Stimulated activated CD8-positive, alpha-beta memory T cell treated with anti-CD3 and anti-CD28 coated beads, Interleukin-2, amount 100 ng/mL, for 1 hour (primary cell): ENCODE measurements at places on chromosomes 16 and 17.

DNA sequence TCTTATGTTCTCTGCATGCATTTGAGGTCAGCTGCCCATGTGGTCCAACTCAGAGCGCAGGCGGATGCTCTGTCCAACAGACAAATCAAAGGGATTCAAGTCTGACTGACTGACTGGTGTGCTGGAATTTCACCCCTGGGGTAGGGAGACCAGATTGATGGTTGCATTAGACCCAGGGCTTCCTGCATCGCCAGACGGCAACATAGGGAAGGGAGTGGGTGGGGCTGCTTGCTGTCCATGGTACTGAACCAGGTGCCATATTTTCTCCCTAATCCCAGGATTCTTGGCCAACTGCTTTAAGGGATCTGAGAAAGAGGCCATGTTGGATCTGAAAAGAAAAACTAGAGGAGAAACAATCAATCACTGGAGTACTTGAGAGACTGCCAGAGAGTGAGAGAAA is 332.0 kb downstream of the XYLT1 start:
- DNase-seq: no peak

GRCh38 chr17:54172985-54173316 is 350.2 kb downstream of the KIF2B start:
- DNase-seq: no peak

DNA sequence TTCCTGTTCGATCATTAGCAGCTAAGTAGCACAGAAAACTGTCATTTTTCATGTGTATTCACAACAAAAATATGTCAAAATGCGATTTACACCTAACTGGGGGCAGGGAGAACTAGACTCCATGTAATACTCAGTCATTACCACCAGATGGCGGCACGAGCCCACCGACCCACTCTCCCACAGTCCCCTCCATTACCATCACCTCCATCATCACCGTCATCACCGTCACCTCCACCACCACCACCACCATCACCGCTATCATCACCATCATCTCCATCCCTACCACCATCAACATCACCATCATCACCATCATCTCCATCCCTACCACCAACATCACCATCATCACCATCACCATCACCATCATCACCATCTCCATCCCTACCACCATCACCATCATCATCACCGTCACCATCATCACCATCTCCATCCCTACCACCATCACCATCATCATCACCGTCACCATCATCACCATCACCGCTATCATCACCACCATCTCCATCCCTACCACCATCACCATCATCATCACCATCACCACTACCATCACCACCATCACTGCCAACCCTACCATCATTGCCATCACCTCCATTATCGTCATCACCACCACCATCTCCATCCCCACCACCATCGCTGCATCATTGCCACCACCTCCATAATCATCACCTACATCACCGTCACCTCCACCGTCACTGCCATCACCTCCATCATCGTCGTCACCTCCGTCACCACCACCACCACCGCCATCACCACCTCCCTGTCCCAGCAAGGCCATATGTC is 14.4 kb downstream of the NDUFAF8 start:
- peak; percentile 29 for DNase-seq

DNA sequence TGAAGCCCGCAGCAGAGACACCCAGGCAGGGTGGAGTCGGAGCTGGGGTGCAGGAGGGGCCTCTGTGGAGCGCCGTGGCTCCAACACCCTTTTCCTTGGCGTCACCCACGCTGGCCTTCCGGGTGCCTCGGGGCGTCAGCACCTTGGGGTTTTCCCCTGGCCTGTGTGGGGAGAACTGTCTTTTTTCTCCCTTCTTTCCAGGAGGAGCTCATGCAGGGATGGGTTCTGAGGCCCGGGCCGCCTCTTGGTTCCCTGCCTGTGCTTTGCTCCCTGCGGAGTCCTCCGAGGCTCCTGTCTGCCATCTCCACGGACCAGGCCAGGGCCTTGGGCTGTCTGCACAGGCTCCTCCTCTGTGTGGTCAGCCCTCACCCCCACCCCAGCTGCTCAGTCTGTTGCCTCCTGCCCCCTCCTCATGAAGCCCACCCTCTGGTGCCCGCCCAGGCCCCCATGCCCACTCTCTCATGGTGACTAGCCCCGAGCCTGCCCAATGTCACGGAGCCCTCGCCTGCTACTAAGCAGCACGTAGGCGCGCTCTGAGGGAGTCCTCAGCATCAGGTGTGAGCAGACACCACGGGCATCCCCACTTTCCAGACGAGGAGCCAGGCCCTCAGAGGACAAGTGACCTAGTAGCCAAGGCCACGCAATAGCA is 5.0 kb downstream of the KATNB1 start:
- DNase-seq: no peak

DNA sequence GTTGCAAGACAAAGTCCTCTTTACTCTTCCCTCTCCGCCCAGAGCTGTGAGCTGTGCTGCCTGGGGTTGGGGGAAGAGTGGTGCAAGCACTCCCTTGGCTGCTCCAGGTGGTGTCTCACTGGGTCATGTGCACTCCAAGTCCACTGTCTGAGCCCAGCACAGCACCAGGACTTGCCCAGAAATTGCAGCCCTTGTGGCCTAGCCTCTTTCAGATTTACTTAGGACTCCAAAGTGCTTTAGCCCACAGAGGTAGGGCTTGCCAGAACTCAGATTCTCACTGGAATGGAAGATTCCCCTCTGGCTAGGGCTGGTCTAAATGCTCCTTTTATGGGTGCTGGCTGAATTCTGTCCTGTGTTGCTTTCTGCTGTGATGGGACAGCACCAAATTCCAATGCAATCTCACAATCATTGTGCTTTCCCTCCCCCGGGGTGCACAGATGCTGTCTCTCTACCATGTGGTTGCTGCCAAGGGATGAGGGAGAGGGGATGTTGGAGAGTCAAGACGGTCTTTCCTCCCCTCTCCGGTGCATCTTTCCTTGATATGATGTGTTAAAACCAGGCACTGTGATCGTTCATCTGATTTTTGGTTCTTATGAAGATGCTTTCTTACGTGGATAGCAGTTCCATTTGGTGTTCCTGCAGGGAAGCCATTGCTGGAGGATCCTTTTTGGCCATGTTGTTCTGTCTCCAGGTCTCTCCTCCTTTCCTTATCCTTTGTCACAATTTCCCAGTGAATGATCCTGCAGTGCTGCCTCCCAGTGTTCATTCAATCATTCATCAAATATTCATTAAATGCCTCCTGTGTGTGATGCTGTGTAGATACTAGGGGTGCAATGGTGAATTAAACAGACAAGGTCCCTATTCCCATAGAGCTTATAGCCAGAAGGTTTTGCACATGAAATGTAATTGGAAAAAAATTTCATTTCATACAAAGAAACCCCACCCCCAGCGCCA is 216.3 kb downstream of the SPECC1 start:
- no peak for DNase-seq

- DNase-seq: no peak
Observed at GRCh38 chr16:13014476-13014875, 113.1 kb downstream of the SHISA9 start.

DNA sequence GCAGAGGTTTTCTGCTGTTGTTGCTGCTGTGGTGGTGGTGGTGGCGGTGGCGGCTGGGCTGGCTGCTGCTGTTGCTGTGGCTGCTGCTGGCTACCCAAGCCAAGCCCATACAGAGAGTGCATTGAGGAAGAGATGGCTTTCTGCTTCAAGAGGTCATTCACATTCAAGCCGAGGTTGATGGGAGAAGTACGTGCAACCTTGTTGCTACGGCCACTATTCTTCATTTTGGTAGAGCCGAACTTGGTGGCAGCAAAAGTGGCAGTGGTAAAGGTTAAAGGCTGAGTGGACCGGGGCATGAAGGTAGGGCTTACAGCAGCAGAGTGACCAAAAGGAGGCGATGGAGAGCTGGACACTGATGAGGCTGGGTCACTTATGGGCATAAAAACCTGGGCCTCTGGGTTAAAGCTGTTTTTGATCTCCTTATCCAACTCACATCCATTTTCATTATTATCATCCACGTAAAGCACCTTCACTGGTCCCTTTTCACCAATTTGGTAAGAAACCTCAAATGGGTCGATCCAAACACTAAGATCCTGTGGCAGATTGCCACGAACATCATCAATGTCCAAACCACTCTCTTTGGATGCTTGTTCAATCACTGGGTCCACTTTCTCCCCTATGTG is 2.8 kb downstream of the TOB1 start:
- no peak for DNase-seq

- DNase-seq: no peak
Observed at GRCh38 chr17:49244839-49245238, 14.3 kb upstream of the PHOSPHO1 start.

DNA sequence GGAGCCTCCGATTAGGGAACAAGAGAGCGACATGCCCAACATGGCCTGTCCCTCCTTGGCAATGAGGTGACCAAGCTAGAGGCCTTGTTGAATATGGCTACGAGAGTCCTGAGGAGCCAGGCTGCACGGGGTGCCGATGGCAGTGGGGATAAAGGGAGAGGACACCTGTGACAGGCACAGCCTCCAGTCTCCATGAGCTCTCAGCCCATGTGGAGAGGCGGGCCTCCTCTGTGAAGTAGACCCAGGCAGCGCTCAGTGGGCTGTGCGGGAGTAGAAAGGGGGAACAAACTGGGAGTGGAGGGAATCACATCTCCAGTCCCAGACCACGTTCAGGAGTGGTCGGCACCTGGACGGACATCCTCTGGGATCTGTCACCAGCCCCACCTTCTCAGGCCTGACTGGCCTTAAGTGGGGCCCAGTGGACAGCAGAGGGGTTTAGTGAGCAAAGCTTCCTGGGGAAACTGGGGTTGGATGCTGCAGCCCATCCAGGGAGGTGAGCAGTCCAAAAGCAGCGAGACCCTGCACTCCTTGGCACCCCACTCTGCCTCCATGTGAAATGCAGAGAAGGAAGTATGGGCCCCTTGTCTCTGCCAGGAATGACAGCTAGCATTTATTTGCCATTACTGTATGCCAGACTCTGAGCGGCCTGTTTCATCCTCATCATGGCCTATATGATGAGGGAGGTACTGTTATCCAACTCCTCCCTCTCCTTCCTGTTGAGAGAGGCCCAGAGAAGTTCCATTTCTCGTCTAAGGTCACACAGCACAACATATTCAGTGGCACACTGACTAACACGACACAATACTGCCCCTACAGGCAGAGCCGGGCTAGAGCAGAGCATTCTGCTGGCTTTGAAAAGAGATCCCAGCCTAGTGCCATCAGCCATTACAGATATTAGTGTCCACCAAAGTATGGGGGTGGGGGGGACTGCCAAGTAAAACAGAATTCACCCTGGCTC is 4.5 kb upstream of the TMEM92 start:
- DNase-seq: peak; percentile 9

DNA sequence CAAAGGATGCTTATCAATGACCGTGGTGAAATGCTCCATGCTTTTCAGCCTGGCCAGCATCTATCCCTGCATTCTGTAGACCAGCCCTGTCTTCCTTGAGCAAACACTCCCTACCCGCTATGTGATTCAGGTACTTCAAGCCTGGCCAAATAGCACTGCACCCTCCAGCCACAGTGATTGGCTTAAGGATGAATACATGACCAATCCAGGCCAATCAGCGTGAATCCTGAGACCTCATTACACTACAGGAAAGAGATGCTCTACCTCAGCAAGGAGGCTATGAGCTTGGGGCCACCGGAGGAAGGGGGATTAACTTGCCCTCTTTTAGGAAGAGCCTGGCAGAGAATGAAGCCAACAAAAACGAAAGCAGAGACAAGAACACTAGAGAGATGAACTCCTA is 162.5 kb downstream of the ZNF423 start:
- DNase-seq: no peak

DNA sequence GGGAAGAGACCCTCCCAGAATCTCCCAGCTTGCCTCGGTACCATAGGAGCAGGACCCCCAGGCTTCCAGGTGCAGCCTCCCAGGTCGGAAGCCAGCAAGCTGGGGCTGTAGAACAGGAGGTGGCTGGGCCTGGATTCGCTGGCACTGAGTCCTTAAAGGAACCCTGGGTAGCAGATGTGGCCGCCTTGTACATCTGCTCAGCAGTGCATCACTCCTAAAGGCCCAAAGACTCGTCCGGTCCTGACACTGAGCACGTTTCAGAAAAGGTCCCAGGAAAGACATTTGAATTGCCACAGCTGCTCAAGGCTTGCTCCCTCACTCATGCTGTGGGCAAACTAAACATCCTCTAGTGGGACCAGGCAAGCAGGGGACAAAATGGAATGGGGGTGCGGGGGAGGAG is 172.8 kb downstream of the RAB11FIP4 start:
- DNase-seq: no peak

DNA sequence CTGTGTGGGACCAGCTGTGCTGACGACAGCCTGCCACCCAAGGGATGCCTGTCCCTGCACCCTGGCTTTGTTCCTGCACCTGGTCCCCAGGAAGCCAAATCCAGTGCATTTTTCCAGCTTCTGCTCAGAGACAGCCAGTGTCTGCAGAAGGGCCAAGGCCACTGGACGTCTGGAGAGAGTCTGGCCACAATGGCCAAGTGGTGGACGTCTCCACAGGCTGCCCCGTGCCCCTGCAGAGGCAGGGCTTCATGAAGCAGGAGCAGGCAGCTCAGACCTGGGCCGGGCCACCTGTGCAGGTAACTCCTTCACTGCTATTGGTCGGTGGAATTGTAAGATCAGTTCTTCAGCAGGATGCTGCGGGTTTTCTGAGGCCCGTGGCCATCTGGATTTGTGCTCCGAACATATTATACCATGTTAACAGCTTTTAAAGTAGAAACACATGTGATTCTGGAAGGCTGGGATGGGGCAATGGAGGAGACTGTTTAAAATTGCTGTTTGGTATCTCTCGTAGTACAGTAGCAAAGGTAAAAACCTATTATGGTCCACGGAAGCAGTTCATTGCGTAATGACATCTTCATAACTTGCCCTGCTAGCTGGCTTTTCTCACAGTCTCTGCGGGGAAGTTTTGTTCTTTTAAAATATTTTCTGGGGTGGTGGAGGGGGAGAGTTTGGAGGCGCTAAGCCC is 185.3 kb downstream of the CCDC182 start:
- no peak for DNase-seq

DNA sequence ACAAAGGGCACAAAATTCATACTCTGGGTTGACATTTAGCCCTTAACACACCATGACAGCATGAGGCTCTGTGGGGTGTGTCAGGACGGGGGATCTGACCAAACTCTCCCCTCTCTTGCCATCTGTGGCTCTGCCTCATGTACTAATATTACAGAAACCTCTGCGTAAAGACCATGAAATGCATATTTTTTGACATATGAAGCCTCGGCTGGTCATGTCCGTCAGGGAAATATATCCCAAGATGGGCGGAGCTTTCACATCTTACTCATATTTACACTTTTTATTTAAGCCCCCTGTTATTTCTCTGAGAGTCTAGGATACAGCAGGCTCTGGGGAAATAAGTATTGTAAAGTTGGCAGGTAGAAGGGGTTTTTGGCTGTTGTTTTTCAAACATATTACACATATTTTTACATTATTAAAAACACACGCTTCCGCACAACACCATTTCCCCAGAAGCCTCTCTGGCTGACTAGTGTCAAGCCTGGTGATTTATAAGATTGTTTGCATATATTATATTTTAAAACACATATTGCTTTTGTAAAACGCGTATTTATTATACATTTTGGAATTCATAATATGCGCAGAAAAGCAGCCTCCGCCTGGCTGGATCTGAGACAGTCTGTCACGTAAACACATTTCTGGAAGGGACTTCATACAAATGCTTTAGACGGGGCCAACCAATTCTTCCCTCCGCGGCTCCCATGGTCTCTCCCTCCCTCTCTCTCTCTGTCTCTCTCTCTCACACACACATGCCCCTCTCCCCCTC is 237.7 kb upstream of the ZFHX3 start:
- DNase-seq: no peak

- DNase-seq: no peak
Observed at GRCh38 chr16:72722552-72722951, 325.4 kb downstream of the ZFHX3 start.
